ENCODE measurements at places on chromosomes 2 and 18.

DNA sequence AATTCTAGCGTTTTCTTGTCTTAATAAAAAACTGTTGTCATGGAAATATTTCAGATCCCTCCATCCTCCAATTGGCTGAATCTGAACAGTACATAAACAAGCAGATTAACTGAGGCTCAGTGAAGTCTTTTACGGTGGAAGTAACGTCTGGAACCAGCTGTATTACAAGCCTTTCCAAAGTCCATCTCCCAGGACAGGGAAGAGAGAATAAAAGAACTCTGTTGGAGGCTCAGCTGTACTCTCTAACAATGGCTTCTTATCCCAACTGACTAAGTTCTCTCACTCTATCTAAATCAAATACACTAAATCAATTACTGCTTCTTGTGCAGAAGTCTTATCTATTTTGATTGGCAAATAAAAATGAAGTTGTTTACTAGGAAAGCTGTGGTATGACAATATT is 19.9 kb upstream of the NEDD4L start:
- DNase-seq, result no peak

DNA sequence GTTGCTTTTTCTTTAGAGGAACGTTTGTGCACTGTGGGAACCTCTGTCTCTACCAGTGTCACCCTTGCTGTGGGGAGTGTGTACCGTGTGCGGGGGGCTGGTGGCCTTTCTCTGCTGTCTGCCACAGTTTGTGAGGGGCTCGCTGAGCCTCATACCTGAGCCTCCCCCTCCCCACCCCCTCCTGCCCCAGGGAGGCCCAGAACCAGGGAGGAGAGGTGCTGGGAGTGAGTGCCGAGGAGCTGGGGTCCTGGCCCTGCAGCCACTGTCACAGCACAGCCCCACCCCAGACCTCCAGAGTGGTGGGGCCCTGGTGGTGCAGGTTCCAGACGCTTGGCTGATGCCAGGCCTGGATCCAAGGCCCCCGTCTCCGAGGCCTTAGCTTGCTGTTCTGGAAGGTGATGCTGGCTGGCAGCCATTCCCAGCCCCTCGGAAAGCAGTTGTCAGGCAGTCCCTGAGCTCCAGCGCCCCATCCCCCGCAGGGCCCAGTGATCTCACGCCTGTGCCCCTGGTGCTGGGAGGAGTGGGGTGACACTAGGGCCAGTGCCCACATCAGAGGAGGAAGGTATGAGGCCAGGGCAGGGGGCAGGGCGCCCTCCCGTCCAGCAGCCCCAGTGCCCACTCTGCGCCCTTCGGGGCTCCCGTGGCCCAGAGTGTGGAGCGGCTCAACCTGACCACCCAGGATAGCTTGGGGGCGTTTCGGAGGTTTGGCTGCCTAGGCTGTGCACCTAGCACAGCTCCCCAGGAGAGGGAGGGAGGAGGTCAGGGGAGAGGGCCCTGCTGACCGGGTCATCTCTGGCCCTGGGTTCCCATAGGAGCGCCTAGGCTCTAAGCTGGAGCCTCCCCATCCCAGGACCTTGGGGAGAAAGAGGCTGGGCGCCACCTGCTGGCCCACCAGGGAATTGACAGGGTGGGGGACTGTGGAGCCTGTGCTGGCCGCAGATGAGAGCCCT is 53.0 kb upstream of the ALPP start:
- DNase-seq, result no peak

DNA sequence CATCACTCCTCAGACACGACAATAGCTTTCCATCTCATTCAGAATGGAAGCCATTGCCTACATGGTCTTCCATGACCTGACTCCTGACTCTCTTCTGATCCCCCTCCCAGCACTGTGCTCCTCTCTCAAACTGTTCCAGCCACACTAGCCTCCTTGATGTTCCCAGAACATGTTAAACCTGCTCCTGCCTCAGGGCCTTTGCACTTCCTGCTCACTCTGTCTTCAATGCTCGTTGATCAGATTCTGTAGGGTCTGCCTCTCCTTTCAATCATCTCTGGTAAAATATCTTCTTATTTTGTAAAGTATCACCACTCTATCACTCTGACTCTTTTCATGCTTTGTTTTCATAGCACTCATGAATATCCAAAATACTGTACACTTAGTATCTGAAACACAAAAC is 84.9 kb downstream of the SESTD1 start:
- DNase-seq, result no peak

DNA sequence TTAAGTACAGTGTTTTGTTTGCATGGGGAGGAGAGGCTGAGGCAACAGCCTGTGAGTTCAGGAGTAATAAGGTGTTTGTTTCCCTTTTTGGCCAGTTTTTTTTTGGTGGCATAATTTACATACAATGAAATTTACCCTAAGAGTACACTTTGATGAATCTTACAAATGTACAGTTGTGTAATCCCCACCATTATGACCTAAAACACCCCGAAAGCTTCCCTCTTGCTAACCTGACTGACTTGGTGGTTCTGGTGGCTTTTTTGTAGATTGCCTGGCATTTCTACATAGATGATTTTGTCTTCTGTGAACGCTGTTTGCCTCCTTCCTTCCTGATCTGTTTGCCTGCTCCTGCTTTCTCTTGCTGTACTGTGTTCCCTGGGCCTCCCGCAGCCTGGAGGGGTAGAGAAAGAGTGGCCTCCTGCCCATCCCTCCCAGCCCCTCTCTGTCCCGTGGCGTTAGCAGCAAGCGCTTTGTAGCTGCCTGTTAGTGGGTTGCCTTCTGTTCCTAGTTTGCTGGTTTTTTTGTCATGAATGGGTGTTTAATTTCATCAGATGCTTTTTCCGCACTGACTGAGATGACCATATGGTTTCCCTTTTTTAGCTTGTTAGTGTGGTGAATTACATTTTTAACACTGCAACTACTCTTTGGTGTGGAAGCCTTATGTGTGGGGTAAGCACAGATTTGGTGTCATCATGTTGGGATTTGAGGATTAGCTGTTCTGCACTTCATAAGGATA is 32.1 kb downstream of the ASAP2 start:
- DNase-seq, result no peak

- DNase-seq, result no peak
Measured at GRCh38 chr2:169670215-169670651, 24.0 kb downstream of the CFAP210 start.

DNA sequence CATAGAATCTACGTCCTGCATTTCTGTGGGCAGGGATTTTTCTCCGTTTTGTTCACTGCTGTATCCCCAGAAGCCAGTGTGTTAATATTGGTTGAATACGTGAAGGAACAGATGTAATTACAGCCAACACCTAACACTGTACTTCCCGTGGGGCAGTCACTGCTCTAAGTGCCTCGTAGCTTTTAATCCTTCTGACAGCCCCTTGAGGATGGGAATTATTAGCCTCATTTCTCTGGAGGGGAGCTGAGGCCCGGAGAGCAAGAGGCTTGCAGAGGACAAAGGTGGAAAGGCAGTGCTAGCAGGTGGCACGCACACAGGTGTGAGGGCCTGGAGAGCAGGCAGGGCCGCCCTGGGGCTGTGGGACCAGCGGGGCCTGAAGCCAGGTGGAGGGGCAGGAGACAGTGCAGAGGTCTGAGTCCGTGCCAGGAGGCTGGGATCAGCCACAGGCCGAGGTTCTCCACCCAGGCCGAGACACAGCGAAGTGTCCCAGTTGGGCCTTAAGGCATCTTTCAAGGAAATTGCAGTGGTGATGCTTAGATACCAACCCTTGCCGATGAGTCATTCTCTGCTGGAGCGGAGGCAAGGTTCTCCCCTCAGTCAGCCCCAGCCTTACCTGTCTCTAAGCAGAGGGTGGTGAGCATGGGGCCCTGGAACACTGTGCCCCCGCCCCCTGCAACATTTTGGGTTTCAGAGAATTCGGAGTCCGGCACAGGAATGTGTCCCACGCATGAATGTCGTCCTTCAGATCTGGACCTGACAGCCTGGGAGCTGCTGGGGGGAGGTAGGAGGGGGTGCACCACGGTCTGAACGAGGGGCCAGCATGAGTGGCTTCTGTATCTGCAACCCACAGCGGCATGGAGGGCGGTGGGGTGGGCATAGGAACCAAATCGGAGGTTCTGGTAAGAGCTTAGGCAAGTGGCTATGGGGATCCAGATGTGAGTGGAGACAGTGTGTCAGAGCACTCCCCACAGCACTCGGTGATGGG is 122.6 kb downstream of the GBX2 start:
- DNase-seq, result no peak

- no peak for DNase-seq
Measured at GRCh38 chr2:84556190-84556589, 39.9 kb downstream of the DNAH6 start.

DNA sequence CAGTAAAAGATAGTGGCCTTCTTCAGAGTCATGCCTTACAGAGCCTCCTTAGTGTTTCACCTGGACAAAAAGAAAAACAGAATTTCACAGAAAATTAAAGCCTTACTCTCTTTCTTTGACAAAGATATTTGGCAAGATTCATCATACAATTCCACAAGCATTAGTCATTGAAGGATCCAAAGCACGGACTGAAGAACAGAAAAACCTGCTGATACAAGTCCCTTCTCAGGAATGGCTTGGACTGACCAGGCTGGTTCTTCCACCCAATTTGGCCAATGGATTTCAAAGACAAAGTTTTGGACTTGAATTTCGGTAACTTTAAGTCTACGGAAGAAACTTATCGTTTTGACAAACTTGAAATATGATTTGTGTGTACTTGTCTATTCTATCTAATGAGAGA is 39.1 kb upstream of the GALNT3 start:
- no peak for DNase-seq

- DNase-seq, result no peak
Measured at GRCh38 chr2:65402780-65403528, 29.4 kb downstream of the SPRED2 start.

DNA sequence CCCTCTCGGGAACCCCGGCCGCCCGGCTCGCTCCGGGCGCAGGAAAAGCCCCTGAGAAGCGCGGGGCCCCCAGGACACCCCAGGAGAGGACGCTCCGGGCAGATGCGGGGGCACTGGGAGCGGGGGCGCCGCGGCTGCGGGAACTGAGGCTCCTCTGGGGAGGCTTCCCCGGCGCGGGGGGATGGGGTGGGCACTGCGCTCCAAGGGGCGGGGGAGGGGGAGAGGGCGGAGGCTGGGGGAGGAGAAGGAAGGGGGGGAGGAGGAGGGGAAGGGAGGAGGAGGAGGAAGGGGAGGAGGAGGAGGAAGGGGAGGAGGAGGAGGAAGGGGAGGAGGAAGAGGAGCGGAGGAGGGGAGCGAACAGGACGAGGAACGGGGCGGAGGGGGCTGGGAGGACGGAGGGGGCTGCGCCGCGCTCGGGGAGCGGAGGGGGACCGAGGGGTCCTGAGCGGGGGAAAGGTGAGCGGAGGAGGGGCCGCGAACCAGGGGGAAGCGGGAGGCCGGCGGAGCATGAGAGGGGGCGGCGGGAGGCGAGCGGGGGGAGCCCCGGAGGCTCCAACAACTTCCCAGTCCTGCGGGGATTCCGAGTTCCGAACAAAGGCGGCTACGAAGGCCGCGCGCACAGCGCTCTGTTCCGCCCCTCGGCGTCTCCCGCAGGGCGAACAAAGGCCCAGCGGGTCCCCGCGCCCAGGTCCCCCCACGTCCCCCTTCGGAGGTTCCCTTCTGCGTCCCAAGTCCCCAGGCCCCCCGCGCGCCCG is 742 bp downstream of the PXDN start:
- DNase-seq, result no peak

GRCh38 chr2:211228559-211228958 is 672.2 kb downstream of the CPS1 start:
- no peak for DNase-seq
